GM13976 (cell line): ENCODE measurements at places on chromosomes 1 and 21.

DNA sequence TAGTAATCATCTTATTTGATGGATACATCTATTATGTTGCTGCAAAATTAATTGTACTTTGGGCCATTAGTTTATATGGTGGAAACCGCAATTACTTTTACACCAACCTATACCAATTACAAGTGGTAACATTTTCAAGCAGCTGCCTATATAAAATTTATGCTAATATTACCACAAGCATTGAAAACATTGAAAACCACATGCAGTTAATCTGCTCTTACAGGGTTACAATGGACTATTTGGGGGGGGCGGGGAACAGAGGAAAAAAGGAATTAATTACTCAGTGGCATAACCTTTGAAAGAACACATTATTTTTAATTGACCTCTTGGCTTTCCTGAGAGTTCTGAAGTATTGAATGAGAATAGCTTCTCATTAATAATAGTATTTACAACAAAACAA, 1793.2 kb downstream of the NCAM2 start:
- no peak for DNase-seq

- DNase-seq = no peak
These were observed 36.7 kb downstream of the ACBD3 start for GRCh38 chr1:226149806-226150205.

GRCh38 chr1:189960769-189961168, 516.9 kb downstream of the BRINP3 start:
- no peak for DNase-seq

DNA sequence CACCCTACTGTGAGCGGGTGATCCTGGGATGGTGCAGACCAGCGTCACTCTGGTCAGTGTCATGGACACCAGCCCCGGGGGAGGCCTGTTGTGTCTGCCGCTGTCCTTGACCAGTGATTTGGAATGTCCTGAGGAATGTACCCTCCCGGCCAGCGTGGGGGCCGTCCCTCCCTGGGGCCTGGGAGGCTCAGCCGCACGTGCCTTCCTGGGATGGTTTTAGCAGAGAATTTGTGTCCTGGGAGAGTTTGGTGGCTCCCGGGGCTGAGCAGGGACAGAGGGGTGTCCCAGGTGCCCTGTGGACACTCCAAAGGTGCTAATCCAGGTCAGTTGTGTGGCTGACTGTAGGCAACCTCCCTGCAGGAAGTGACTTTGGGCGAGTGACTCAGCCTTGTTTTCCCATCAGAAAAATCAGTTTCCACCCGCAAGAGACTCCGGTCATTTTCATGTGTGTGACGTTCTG, 6.2 kb downstream of the ARHGEF16 start:
- DNase-seq = no peak

- peak; percentile 87 for DNase-seq
These were observed 21.4 kb upstream of the NADK start for GRCh38 chr1:1799716-1800115.

DNA sequence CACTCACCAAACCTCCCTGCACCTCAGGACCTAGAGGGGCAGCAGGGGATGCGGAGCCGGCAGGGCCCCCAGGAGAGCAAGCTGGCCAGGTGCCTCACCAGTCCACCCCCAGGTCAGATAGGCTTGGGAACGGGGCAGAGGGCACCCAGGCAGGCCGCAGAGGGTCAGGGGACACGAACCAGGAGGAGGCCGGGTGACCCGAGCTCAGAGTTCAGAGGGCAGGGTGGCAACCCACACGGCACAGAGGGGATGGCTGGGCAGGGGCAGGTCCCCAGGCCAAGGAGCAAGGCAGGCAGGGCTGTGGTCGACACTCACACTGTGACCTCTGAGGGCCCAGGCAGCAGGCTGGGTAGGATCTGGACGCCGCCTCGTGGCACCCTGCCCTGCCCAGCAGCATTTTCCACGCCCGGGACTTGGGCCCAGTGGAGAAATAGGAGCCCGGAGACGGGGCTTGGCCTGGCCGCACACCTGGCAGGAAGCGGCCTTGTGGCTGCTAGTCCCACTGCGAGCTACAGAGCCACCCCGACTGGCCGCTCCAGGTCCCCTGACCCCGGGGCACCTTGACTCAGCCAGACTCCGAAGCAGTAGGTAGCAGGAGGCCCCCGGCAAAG, 5.3 kb downstream of the DVL1 start:
- no peak for DNase-seq

GRCh38 chr1:182651339-182651724, 33.1 kb downstream of the RGS8 start:
- DNase-seq = no peak

- DNase-seq = no peak
These were observed 69.4 kb downstream of the RGS2 start for GRCh38 chr1:192878249-192878648.

DNA sequence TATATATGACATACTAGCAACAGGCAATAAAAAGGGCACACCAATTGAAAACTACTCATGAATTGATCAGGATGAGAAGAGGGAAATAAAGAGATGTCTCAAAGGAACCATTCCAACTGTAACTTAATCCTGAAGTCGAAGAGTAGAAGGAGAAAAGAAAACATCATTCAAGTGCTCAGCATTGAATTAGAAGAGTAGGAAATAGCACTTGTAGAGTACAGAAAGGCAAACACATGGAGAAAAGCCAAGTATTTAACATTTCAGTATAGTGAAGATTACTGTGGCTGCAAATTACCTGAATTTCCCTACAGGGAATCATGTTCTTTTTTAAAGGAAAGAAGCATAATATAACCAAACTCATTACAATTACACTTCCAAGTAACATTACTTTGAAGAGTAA, 205.0 kb downstream of the KCTD3 start:
- no peak for DNase-seq
